NCI-H1105 (cell line): ENCODE measurements at places on chromosomes 5 and 9.

DNA sequence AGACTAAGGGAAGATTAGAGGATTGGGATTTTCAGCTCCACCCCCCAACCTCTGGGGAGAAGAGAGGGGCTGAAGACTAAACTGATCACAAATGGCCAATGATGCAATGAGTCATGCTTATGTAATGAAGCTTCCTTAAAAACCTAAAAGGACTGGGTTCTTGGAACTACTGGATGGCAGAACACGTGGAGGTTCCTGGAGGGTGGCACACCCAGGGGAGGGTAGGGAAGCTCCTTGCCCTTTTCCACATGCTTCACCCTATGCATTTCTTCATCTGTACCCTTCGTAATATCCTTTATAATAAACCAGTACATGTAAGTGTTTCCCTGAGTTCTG, 48.6 kb downstream of the ARHGEF28 start:
- no peak for DNase-seq

GRCh38 chr5:135759149-135759784, 75.2 kb upstream of the SLC25A48 start:
- DNase-seq = no peak

DNA sequence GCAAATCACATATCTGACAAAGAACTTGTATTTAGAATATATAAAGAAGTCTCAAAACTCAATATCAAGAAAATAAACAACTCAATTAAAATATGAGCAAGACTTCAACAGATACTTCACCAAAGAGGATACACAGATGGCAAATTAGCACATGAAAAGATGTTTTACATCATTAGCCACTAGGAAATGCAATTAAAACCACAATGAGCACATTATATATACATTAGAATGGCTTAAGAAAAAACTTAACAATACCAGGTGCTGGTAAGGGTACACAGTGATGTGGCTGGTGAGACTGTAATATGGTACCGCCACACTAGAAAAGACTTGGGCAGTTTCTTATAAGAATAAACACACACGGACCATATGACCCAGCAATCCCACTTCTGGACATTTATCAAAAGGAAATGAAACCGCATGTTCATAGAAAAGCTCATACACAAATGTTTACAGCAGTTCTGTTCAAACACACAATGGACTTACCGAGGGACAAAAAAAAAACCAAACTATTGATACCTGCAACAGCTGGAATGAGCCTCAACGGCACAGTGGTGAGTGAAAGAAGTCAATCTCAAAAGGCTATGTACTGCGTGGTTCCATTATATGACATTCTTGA, 27.6 kb downstream of the SEMA4D start:
- peak; percentile 29 for DNase-seq

DNA sequence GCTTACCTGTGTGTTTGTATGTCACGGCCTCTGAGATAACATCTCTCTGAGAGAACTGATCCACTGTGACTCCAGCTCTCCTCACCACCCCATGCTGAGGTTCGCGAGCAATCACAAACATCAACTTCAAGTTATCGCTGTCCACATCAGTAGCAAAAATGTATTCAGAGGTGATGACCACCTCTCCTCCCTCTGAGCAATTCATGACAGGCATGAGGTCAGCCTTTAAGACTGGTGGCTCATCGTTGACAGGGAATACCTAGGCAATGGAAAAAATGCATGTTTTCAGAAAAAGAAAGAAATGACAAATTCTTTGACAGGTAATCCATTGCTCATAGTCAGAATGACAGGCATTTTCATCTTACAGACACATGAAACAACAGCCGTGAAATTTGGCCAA, 90.3 kb upstream of the CER1 start:
- no peak for DNase-seq

GRCh38 chr5:131393498-131393968, 129.7 kb downstream of the CDC42SE2 start:
- no peak for DNase-seq

GRCh38 chr5:133839721-133840120, 128.7 kb downstream of the C5orf15 start:
- peak; percentile 48 for DNase-seq

GRCh38 chr9:68800836-68801235, 95.8 kb downstream of the PIP5K1B start:
- no peak for DNase-seq

DNA sequence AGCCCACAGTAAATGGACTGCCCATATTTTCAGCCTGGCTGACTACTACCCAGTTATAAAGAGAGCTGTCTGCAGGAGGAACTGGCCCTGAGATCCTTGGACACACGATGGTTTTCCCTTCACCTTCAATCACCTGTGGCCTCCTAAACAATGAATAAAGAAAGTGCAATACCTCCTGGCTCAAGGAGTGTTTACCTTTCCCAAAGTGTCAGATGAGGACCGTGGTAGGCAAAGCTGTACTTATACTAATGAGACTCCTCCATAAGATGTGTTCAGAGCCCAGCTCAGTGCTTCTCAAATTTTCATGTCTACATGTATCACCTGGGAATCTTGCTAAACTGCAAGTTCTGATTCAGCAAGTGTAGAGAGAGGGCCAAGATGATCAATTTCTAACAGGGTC, 284.5 kb upstream of the VLDLR start:
- no peak for DNase-seq

GRCh38 chr5:157463081-157463480, 3.1 kb downstream of the NIPAL4 start:
- no peak for DNase-seq

GRCh38 chr5:10021248-10021647, 228.4 kb downstream of the ATPSCKMT start:
- DNase-seq = no peak

GRCh38 chr5:67942421-67942820, 273.1 kb upstream of the PIK3R1 start:
- DNase-seq = no peak

- no peak for DNase-seq
Measured at GRCh38 chr5:92694067-92694466, 887.0 kb downstream of the NR2F1-AS1 start.

DNA sequence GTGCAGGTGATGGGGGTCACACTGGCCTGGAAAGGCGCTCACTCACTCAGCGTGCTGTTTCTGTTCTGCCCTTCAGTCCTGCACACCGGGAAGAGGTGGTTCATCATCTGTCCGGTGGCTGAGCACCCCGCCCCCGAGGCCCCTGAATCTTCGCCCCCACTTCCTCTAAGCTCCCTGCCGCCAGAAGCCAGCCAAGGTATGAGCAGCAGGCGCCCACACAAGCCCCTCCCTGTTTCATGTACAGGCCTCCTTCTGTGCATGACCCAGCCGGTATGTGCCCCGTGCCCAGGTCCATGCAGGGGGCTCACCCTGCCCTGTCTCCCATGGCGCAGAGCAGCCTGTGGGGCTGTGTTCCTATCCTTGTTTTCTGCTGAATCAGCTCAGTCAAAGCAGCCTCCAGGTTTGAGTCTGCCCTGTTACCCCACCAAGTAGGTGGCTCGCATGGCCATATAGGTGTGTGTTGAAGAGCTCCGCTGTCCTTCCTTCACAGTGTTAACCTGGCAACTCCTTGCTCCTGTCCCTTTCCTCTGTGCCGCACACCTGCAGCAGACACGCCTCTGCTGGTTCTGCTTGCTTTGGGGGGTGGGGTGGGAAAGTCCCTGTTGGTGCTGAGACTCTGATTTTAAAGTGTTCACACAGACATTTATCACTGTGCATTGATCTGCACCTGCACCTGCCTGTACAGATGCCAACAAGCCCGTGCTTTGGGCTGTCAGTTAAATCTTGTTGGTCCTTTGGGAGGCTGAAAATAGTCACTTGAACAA, 84.8 kb downstream of the WNK2 start:
- DNase-seq = peak; percentile 95

DNA sequence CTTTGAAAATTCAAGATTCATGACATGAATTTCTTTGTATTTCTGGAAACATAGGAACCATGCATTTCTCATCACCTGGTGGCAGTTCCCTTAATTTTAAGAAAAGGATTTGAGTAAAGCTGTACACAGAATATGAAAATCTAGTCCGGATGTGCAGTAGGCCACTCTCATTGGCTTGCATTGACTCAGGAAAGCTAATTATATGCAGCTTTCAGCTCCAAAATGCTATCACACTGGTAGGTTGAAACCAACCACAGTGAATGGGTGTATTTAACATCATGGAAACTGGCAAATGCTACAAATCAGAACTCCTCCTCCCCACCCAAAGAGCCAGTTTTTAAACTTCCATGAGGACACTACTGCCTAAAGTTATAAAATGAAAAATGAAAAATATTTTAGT, 161.6 kb upstream of the FBXL17 start:
- no peak for DNase-seq

DNA sequence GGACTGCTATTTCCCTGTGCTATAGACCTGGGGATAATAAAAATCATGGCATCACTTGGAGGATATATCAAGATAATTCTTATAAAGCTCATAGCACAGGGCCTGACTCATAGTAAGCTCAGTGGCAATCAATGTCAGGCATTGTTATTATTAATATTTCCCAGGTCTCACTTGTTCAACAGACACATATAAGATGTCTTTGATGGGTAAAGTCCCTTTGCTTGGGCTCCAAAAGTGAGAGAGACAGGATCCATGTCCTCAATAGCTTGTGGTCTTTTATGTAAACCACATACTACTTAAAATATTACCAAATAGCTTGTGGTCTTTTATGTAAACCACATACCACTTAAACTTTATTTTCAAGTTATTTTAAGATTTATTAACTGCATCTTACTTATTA, 11.2 kb downstream of the SH3RF2 start:
- DNase-seq = no peak

GRCh38 chr5:135319928-135320606, 79.0 kb downstream of the MACROH2A1 start:
- no peak for DNase-seq

DNA sequence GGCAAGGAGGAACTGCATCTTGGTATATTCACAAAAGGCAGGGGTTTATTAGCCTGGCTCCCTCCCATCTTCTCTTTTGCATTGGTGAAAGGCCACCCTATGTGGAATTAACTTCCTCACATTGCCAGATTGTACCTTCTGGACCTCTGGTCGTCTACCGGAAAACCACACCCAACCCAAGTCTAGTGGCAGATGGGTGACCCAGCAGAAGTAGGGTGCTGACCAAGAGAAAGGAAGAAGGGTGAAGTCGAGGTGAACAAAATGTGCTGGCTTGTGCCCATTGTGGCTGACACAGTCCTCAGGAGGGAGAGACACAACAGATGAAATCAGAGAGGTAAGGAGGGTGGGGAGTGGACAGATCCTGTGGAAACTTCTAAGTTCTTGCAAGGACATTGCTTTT, 39.8 kb upstream of the DAP start:
- DNase-seq = no peak

DNA sequence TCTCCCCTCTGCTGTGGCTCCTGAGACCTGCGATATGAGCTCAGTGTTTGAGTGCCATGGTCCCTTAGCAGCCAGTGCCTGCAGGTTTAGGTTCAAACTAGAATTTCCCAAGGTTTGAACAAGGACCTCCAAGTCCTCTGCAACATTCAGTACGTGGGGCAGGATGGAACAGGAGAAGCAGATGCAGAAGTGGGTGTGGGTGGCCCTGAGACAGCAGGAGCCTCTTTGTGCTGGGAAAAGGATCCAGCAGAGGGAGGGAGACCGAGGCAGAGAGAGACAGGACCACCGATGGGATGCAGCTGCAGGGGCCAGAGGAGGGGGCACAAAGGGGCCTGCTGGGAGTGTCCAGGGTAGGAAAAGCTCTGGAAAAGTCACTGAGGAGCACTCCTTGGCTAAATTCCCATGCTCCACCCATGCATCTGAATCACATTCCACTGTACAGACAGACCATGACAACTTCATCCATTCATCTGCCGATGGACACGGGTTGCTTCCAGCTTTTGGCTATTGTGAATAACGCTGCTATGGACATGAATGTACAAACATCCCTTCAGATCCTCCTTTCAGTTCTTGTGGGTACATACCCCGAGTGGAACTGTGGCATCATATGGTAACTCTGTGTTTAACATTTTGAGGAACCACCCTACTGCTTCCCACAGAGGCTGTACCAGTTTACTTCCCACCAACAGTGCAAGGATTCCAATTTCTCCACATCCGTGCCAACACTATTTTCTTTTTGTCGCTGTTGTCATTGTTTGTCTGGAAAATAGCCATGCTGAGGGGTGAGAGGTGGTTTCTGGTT, 26.7 kb upstream of the SUSD3 start:
- DNase-seq = no peak

GRCh38 chr9:77464661-77465060, 183.5 kb downstream of the GNA14 start:
- no peak for DNase-seq

DNA sequence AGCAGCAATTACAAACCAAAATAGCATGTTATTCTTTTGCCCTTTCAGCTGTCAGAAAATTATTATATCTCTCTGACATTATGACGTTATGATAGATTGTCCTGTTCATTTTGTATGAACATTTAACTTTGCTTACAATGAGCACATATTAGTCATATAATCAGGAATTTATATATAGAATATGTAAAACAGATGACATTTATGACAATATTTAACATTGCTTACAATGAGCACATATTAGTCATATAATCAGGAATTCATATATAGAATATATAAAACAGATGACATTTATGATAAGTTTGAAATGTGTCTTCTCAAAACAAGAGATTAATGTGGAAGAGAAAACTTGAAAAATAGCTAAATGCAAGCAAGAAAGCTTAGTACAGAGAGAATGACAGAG, 1180.2 kb downstream of the CDH12 start:
- no peak for DNase-seq

DNA sequence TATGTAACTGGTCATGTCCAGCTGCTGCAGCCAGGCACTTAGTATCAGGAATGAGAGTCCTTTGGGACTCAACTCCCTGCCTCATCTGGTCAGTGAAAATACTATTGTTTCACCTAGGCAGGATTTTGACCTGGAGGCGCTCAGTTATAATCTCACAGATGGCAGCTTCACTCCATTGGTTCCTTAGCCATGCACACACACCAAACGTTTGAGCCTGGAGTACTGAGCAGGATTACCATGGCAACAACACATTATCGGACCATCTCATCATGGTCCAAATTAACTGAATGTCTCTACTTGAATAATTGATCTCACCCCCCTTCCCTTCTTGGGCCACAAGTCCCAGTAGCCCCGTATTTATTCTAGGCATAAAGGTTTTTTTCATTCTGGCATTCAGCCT, 15.0 kb upstream of the SREK1 start:
- no peak for DNase-seq
